HFFc6 (cell line): ENCODE measurements at places on chromosomes 12 and 14. TPM values are rescaled to one million over a fixed set of nuclear protein-coding genes. Genes with fewer than 3 reads are reported as not detected.

DNA sequence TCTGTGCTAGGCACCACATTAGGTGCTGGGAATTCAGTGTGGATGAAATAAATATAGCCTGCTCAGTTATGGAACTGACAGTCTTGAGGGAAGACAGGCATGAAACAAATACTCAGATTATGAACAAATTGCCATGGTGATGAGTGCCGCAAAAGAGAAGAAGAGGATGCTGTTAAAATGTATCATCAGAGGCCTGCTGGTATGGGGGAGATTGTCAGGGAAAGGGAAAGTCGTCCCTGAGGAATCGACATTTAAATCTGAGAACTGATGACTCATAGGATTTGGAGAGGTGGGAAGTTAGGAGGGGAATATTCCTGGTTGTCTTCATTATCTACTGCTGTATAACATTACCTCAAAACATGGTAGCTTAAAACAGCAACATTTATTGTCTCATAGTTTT, 42.0 kb downstream of the PPP1R36 start:
- DNase-seq: no peak

Gene DUSP16
- total RNA-seq: 6.7 to 8.9 TPM (median 7.1 TPM) in 3 replicates

DNA sequence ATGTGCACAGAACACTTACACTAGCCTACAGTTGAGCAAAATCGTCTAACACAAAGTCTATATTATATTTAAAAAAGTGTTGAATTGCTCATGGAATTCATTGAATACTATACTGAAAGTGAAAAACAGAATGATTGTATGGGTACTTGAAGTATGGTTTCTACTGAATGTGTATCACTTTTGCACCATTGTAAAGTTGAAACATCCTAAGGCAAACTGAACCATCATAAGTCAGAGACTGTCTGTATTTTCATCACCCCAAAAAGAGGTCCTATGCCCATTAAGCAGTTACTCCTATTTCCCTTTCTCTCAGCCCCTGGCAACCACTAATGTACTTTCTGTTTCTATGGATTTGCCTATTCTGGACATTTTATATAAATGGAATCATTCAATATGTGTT, 4.4 kb upstream of the AMIGO2 start:
- no peak for DNase-seq

Gene FOXN4
- total RNA-seq: not detected in 2 replicates

DNA sequence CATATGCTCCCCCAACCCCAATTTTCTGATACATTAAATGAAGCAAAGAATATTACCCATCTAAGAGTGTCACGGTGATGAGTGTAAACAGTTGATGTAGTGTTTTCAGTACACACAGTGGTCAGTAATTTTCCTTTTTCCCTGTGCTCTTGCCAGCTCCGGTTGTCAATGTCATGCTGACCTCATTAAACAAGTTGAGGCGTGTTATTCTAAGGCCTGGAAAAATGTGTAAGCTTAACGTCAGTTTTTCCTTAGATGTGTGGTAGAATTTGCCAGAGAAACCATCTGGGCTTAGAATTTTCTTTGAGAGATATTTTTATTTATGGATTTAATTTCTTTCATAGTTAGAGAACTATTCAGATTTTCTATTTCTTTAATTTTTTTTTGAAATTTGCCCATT, 11.7 kb upstream of the SERPINA6 start:
- DNase-seq: no peak

GRCh38 chr12:62817556-62818271, 117.2 kb downstream of the PPM1H start:
- DNase-seq: no peak

GRCh38 chr12:52323416-52324152, 2.4 kb upstream of the KRT83 start:
- DNase-seq: no peak

Gene PLEKHA5
- 14.7 to 18.2 TPM (median 15.7 TPM) in 3 replicates for total RNA-seq

Gene GLS2
- total RNA-seq: not detected in 2 replicates

GRCh38 chr12:115632308-115632707, 645.2 kb downstream of the MED13L start:
- DNase-seq: no peak

DNA sequence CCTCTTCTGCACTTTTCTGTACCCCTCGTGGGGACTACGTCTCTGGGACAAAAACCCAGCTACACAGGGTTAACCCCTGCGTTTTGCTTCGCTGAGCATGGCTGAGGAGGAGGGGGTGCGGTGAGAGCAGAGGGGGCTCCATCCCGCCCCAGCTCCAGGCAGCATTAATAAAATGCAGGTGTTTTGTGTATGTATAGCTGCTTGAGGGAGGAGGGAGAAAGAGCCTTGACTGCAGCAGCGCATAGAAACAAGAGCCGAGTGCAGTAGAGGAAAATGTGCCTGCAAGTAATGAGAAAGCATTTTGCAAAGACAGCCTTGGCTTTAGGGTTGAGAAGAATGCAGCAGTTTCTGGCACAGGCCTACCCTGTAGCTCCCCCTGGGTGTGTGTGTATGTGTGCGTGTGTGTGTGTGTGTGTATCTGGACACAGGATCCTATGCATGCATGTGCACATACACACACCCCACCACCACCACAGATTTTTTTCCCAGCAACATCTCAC, 103.9 kb downstream of the ZFP36L1 start:
- peak; percentile 46 for DNase-seq

DNA sequence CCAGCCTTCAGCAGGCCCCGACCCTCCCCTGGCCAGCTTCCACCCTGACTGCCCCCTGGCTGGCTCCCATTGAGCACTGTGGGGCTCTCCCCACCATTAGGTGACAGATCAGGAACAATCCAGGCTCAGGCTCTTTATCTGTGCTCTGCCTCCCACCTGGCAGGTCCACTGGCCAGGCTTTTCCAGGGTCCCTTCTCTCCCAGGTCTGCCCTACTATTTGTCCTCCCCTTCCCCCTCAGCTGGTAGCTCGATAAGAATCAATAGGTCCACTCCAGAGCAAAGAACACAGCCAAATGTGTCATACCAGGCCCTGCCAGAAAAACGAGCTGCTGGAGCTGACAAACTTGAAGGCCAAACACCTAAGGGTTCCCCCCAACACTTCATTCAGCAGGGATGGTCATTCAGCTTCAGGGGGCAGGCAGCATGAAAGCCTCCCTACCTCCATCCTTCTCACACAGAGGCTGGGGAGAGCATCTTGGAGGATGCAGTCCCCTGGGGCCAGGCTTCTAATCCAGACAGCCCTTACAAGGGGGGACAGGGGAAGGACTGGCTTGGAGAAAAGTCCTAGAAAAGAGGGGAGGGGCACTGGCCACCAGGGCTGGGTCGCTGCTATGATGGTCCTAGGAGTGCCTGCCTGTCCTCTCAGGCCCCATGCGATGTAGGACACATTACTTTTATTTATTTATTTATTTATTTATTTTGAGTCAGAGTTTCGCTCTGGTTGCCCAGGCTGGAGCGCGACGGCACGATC, 1.9 kb upstream of the KRT18 start:
- DNase-seq: no peak

DNA sequence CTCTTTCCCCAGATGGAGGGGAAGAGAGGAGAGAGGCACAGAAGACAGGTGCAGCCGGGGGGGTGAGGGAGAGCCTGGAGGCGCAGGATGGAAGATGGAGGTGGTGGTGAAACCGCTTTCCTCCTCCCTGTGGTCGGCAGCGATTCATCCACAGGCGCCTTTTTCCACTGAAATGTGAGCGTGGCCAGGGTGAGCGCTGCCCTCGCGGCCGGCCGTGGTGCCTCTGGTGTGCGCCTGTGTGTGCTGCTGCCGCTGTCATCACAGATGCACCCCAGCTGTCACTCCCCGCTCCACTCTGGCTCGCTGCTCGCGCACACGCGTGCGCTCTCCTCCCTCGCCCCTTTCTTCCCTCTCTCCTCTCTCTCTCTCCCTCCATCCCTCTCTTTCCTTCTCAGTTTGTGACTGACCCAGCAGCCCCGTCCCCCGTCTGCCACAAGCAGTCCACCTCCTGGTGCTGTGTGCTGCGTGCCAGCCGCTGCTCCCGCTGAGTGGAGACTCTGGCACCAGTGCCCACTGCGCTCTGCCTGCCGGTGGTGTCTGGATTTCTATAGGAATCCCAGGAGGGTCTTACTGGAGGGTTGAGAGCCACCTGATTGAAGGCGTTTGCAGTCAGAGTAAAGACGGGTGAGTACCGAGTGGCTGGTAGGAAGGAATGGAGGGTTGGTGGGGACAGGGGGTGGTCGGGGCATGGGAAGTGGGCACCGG, at the start of gene LRTM2:
Gene LRTM2, plus strand, starts transcription at position 375 of the 705 bp plus-strand sequence. CDS start 7,584 bp downstream, outside the sequence.
- DNase-seq: no peak
